HuH-7.5 (cell line): ENCODE measurements at places on chromosomes 11 and 22.
A peak's percentile ranks its signal among the peaks of the same experiment; 100 is the strongest.

DNA sequence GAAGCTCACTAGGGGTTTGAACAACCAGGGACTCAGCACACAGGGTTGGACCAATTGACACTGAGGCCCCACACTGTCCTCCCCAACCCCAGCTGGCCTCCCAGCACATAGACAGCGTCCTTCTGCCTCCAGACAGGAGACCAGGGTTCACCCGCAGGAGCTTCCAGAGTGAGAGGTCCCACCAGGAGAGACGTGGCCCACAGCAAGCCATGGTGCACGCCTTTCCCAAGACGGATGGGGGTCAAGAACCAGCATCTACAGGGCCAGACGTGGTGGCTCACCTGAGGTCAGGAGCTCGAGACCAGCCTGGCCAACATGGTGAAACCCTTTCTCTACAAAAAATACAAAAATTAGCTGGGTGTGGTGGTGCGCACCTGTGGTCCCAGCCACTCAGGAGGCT is 12.1 kb upstream of the SIGIRR start:
- DNase-seq, result no peak

GRCh38 chr22:35598396-35598710 is 18.8 kb downstream of the MB start:
- DNase-seq, result no peak

- no peak for DNase-seq
These were observed 24.8 kb upstream of the MICAL2 start for GRCh38 chr11:12085371-12086251.

DNA sequence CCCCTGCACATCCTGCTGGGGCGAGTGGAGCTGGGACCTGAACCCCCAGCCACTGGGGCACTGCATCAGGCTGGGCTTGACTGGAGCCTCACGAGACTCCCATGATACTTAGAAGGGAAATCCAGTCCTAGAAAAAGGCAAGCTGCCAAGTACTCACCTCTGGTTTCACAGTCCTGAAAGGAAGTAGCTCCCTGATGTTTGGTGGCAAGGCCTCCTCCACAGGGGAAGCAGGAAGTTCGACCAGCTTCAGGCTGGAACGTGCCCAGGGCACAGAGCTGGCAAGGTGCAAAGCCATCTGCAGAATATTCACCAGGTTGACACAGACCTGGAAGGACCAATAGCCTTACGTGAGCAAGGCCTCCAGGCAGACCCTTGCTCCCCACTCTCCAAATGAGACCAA is 26.8 kb upstream of the NRIP3 start:
- no peak for DNase-seq

GRCh38 chr11:70141486-70142220 is 61.4 kb upstream of the FADD start:
- DNase-seq, result no peak

DNA sequence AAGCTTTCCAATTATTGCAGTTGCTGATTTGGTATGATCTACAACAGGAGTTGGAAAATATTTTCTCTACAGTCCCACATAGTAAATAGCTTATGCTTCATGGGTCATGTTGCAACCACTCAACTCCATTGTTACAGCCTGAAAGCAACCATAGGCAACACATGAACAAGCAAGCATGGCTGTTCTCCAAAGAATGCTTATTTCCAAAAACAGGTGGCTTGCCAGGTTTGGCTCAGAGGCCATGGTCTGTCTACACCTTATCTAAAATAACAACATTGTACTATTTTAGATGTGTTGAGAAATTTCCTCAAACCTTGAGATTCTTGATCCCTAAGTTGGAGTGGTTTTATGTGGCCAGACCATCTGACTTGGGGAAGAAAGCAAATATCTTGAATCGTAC is 153.9 kb upstream of the MPPED2 start:
- DNase-seq, result no peak

DNA sequence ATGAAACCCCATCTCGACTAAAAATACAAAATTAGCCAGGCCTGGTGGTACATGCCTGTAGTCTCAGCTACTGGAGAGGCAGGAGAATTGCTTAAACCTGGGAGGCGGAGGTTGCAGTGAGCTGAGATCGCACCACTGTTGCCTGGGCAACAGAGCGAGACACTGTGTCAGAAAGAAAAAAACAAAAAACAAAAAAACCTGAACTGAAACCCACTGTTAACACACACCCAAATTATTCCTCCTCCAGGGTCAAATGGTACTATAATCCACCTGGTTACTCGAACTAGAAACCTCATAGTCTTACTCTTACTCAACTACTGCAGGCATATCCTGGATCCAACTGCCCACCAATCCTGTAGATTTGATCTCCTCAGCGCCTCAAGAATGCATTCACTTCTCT is 35.5 kb downstream of the USP28 start:
- no peak for DNase-seq

- DNase-seq, result no peak
These were observed 130.4 kb downstream of the KIF18A start for GRCh38 chr11:27977527-27977926.

DNA sequence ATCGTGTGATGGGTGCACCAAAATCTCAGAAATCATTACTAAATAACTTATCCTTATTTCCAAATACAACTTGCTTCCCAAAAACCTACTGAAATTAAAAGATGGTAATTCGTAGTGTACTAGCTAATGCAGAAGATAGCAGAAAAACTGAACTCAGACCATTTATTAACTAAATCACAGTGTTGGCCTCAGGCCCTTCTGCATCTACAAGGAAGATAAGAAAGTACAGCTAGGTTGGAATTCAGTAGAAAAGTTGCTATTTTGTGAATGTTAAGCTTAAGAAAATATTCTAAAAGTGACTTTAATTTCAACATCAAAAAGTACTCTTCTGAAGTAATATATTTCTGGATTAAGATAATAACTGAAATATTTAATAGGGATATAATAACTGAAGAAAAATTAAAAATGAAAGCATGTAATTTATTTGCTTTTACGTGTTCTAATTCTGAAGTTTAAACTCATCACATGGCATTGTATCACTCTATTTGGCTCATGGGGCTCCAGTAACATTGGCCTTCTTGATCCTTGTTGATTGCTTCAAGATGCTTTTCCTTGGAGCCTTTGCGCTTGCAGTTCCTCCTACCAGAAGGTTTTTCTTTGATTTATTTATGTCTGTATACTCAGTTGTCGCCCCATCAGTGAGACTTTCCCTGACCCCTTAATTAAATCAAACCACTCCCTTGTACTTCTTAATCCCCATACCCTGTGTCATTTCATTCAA is 847.9 kb upstream of the ANO3 start:
- no peak for DNase-seq

GRCh38 chr22:40726514-40726913 is 47.2 kb downstream of the MCHR1 start:
- no peak for DNase-seq

GRCh38 chr11:5367448-5368074 is 16.1 kb upstream of the OR51M1 start:
- no peak for DNase-seq

DNA sequence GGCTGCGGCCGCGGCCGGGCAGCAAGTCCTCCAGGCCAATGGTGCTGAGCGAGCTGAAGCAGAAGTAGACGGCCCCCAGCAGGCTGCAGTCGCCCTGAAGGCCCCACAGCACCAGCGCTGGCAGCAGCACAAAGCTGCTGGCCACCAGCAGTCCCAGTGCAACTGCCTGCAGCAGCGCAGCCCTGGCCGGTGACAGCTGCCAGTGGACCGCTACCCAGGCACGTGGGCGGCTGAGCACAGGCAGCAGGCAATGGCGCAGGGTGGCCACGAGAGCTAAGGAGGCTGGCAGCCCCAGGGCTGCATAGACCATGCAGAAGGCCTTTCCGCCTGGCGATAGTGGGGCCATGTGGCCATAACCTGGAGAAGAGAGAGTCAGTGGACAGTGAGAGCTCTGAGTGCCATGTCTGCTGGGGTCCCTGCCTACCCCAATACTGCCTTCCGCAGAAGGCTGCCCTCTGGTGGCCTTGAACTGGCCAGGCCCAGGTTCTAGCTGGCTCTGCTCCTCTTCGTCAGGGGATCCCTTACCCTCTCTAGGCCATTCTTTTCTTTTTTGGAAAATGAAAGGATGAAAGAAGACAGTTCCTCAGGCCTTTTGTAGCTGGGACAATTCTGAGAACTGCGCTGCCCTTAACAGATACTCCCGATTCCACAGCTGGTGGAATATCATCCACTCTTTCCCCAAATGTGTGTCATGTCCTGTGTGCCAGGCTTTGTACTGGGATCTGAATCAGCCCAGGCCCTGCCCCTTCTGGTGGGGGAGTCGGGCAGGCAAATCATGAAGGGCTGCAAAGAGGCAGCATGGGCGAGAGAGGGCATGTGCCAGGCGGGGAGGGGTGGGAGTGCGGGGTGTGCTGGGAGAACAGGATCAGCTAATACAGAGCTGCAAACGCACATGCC is 1.8 kb downstream of the KCNK7 start:
- DNase-seq, result peak; percentile 90

DNA sequence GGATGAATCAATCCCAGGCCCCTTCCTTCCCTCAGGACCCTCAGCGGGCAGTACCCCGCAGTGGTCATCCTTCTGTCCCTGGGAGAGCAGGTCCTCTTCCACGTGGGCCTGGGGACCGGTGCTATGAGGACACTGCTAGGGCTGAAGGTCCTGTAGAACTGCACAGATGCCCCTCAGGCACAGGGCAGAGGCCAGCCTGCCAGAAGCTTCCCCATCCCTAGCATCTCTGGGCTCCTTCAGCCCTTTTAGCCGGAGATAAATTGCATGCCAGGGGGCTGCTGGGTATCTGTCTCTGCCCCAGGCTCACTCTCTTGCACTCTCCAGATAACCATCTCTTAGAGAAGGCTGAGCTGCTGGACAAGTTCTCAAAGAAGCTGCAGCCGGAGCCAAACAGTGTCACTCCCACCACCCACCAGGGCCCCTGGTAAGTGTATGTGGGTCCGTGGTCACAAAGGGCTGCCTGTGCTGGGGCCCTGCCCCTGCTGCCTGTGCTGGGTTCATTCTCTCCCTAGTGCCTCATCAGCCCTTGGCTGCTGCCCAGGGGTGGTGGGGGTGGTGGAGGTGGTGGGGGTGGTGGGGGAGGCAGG is 2.3 kb downstream of the ATG16L2 start:
- DNase-seq, result no peak
